ENCODE measurements at places on chromosomes 2 and 18. TPM values are rescaled to one million over a fixed set of nuclear protein-coding genes. Genes with fewer than 3 reads are reported as not detected.

DNA sequence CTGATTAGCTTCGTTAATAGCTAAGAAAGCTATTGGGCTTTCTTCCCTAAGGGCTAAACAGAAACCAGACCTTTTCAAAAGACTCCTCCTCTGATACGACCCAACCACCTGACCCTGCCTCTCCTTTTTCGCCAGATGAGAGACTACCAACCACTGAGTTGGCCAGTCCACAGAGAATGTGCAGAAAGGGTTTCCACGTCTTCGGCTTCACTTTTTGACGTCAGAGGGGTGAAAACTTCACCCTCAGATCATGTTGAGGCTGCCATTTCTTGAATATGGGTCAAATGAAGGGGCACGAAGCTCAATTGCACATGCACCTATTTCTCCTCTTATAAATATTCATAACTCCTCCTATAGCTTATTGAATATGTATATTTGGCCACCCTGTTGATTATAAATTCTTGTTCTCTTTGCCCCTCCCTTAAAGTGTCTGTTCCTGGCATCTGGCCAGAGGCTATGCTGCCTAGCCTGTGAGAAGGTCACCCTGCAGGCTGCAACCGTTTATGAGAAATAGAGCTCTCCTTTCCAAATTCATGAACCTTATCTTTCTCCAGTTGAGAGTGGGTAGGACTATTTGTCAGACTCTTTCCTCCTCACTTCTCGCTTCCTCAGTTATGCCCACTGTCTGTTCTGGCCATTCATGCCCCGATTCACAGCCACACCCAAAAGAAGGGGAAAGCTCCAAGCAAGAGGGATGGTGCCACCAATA lies 301.6 kb downstream of the STK39 start:
- ATAC-seq: no peak

Gene CROCC2
- total RNA-seq: not detected

DNA sequence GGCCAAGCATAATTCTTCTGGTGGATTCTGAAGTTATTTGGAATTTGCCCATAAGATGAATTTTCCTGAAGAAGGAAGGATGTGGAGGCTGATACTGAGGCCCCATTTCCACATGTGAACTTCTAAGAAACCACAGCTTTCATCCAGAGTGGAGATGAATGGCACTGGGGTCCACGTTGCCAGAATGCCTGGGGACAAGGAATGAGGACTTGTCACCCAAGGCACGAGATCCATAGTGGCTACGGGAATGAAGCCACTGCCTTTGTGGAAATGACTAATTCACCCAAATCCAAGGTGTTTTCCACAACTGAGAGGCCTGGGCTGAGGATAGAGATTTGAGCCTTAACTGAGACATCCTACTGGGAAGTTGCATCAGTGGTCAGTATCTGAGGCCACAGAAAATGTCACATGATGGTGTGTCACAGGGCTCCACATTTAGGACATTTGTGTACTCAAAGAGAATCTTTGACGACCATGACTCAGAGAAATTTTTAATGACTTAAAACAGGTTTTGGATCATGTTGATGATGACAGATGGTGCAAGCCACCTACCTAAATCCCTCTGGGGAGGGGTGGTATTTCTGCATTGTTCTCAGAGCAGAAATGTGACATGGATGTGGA lies 286.1 kb downstream of the SOX11 start:
- ATAC-seq: no peak

DNA sequence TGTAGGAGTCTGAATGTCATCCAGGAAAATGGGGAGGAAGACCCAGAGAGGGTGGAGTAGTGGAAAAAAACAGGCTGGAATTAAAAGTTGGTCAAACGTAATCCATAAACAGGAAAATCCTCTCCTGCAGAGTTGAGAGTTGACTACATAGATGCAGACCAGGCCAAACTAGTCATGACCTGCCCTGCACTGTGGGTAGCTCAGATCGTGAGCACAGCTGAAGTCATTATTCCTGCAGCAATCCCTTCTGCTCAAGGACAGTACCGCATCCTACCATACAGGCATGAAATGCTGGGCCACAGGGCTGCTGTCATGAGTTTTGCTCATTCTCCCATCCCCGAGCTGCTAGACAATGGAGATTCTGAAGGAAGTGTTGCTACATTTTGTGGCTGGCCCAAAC lies 352.2 kb downstream of the EN1 start:
- ATAC-seq: no peak

Gene RSAD2
- total RNA-seq: 4.5 TPM

Gene NETO1
- total RNA-seq: not detected

DNA sequence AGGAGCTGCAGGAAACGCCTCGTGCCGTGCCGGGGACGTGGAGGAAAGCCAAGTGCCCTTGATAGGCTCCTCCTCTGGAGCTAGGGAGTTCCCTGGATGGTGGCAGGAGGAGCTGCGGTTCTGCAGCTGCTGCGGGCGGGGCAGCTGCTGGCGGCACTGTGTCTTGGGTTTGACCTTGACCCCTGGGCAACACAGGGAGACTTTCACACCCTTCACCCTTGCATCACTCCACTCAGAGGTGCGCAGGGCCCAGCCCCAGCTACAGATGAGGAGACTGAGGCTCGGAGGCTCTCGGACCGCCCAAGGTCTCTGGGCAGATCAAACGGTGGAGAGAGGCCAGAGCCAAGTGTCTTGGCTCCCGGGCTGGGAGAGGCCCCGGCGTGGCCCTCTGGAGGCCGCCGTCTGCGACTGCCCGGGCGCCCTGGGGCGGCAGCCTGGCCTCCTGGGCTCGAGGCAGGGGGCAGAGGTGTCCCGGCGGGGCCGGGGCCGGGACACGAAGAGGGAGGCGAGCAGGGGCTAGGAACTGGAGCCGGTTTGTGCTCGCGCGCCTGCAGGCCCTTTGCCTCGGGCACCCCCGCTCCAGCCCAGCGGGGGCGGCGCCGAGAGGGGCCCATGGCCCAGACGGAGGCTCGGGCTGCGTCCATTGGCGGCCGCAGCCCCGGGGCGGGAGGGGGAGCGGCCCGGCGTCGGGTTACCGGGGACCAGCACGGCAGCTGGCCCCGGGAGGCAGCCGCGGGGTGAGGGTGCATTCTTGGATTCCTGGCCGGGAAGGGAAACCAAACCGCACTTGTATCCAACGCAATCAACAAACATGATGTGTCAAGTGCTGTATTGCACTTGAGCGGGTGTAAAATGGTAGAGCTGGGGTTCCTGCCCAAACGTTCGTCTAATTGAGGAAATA lies 129.6 kb upstream of the SLC1A4 start:
- ATAC-seq: no peak

Gene CCDC141
- total RNA-seq: 2.1 TPM

Gene TRIM43
- total RNA-seq: 0.17 TPM

Gene VWC2L
- total RNA-seq: not detected

Gene PUS10
- 5.7 TPM for total RNA-seq

DNA sequence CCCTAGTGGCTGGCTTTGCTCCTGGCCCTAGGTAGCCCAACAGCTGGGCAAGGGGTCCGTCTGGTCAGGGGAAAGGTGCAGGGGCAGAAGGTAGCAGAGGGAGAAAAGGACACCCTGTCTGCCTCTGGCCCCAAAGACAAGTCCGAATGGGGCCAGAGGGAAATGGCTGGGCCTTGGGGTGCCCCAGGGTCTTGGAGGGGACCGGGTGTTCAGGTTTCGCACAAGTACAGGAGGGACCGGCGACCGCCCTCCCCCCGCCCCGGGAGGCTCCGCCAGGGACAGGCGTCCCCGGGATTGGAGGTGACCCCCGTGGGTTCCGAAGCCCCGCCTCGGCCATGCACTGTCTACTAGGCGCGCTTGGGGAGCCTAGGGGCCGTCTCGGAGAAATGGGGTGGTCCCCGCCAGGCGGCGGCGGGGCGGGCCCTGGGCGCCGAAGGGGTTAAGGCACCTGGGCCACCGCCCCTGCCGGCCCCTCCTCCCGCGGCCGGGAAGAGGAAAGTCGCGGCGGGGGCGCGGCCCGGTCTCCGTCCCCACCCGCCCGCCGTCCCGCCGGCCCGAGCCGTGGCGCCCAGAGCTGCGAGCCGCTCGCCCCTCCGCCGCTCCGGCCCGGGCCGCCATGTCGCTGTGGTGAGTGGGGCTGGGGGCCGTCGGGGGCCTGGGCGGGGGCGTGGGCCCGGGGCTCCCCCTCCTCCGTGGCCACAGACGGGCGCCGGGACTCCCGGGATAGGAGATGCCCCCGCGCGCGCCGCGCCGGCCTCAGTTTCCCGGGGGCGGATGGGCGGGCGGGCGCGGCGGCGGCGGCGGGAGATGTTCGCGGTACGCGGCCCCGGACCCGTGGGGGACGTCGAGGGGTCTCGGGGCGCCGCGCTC lies at the start of gene B3GNT7:
B3GNT7 (plus strand) TSS at position 523 of the 870 bp plus-strand sequence; CDS start at position 617, 94 bp downstream.
- no peak for ATAC-seq
